ENCODE measurements at places on chromosomes 7 and 10. TPM values are rescaled to one million over a fixed set of nuclear protein-coding genes. Genes with fewer than 3 reads are reported as not detected.

DNA sequence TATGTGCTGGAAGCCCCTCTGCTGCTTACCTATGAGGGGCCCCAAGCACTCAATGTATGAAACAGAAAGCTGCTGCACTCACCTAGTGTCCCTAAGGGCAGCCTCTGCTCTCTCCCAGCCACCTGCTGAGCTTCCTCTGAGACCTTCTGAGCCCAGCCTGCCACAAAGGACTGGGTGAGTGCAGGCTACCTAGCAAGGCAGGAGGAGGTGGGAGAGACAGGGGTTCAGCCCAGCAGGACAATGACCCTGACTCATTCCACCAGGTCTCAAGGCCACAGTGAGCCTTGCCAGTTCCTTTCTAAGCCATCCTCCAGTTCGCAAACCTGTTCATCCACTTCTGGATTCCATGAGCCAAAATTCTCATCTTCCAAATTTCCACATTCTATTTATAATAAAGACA is 16.3 kb downstream of the VOPP1 start:
- no peak for DNase-seq

GRCh38 chr7:155356323-155357105 is 58.8 kb downstream of the INSIG1 start:
- DNase-seq: no peak

DNA sequence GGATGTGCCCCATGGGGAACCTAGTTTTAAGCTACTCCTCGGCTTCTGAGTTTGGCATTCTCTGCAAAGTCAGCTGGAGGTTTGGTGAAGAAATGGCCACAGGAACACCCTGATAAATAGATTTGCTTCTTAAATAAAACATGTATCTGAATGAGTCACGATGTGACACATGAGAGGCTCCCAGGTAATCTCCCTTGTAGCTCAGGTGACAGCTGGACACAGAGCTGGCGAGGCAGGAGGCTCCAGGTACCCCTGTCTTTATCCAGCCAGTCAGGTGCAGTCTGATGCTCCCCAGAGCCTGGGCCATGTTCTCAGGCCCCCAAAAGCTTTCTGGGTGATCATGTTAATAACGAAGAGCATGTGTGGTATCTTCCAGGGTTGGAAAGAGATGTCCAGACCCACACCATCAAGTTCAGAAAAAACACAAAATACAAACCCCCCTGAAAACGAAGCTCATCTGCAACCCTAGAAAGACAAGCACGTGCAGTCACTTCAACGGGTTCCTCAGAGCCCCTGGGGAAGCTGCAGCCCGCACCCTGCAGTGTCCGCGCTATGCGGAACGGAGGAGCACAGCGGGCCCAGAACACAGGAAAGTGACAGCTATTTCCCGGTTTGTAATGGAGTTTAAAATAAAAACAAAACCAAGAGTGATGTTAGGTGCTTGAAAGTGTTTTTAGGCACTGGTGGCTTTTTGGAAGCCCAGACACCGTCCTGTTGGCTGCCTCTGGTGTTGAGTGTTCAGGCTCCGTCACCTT is 69.4 kb downstream of the ZRANB1 start:
- no peak for DNase-seq

DNA sequence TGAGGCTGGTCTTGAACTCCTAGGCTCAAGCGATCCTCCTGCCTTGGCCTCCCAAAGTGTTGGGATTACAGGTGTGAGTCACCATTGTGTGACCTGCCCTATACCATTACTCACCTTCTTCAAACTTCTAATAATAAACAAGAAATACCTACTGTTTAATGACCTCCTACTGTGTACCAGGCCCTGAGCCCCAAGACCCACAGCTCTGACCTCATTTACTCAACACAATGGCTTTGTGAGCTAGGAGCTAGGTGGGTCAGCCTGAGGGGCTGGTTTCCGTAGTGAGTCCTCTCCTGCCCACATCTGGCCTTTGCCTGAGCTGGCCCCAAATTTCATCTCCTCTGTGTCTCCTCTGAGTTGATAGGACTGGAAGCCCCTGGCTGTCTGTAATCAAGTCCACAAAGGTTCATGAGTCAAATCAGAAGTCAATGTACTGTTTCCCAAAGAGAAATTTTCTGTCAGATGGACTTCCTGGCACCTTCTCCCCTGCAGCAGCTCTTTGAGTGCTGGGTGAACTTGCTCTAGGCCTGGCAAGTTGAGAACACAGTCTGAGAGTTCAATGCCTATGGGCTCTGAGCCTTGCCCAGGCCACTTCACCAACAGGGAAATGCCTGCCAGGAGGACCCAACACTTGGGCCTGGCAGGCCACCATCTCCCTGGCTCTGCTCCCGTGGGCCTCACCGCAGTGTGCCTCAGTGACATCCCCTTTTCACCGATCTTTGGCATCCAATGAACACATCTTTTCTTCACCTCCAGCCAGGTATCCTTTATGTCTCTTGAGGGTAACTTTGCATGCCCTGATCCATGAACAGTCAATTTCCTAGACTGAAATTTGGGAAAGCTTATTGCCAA is 24.0 kb downstream of the NEURL1 start:
- no peak for DNase-seq

DNA sequence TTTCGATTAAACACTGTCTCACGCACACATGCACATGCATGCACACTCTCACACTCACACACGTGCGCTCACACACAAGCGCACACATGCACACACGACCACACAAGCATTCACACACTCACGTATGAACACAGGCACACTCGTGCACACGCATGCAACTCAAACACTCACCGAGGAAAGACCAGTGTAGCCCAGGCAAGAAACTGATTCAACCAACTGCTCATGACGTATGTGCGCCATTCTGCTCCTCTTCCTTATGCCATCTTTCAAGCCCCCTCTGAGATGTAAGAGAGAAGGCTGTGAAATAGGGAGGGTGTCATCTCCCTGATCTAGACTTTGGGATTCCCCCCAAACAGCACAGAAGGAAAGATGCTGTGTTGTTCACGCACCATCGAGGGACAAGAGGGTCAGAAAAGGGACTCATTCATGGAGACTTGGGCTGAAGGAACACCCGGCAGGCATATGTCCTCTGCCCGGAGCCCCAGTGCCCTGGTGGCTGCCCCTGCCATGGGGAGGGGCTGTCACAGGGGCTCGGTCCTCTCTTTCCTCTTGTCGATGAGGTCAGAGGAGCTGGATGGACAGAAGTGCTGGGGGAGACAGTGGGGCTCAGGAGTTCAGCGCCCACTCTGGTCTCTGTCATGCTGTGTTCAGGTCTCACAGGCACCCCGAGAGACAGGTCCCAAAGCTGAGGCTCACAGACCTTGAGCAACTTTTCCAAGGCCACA is 130.1 kb upstream of the SHH start:
- no peak for DNase-seq

- DNase-seq: peak; percentile 50
These were observed 5.0 kb upstream of the PAXIP1 start for GRCh38 chr7:155007947-155008346.

DNA sequence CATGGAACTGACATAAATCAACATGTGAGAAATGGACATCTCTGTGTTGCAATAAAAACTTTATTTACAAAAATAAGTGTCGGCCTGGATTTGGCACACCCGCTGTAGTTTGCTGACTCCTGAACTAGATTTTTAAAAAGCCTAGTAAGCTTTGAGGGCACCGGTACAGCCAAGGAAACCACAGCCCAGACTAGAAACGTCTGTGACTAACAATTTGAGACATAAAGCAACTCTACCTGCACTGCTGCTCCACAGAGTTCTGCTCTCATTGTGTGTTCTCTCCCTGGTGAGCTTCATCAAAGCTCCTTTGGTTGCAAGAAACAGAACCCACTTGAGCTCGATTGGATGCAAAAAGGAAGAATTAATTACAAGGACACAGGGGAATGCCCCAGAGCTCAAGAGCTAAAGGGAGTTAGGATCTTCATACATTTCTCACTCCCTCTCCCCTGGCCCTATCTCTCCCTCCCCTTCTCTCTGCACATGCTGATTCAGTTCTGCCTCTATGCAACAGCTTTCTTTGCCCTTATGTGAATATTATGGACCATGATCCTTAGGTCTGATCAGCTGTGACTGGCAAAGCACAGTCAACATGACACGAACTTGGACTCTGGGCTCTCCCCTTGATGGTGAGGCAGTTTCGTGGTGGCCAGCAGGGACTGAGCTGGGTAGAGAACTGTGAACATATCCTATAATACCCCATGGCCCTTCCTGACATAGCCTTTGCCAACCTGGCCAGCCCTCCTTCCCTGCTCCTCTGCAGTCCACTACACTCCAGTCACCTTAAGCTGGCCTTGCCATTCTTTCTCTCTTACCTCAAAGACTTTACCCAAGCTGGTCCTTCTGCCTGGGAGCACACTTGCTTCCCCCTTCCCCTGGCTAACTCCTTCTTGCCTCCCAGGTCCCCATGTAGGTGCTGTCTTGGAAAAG is 77.5 kb upstream of the YAE1 start:
- DNase-seq: peak; percentile 30

GRCh38 chr7:77427996-77428603 is 12.0 kb upstream of the GSAP start:
- DNase-seq: peak; percentile 28

- DNase-seq: no peak
These were observed 251.9 kb upstream of the KCND2 start for GRCh38 chr7:120021085-120021484.

GRCh38 chr7:139769761-139770160 is 8.0 kb downstream of the HIPK2 start:
- DNase-seq: no peak

DNA sequence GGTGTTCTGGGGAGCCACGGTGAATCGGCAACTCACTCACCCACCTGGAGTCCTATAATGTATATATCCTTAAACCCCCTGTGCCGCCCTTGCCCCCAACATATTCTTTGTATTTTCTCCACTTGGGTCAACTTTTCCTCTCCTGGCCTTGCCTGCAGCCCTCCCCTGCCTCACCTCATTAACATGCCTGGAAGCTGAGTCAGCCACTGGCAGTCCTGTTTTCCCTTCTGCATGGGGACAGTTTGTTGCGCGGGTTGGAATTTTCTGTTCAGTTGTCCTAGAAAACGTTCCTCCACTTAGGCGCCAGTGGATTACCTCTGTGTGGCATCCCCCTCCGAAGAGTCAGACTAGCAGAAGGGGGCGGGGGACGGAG is 97.4 kb downstream of the C10orf105 start:
- no peak for DNase-seq

DNA sequence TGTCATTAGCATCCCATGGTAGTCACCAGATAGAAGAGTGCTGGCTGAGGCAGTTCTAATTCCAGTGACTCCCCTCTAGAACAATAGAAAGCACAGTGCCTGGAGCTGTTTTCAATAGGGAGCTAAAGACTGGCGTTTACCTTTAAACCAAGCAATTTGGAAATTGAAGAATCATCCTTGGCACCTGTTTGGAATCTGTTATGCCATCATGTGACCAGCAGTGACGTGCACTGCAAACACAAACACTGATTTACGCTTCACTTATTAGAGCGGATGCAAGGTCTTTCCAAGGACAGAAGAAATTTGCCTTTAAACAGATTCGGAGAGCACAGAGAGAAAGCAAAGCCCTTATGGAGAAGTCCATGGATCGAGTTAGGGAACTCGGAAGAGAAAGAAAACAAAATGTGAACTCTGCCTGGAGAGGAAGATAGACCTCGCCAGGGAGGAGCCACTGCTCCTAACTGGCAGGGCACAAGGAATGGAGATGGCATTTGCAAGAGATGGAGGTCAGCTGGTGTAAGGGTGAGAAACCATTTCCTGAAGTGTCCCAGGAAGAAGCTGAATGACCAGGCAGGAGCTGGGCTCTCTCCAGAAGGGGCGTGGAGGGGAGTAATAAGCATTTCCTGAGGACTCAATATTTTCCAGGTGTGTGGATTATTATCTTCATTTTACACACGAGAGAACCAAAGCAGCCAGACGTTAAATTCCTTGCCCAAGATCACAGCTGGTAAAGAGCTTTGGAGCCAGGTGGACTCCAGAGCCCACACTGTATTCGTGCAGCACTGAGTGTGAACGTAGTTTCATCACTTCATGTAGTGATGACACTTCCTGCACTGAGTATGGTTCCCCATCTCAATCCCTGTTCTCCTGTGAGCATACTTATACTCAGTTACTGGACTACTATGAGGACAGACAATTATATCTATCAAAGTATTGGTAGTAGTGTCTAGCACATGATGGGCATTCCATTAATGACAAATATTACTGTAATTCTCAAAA is 97.7 kb downstream of the CUBN start:
- no peak for DNase-seq

DNA sequence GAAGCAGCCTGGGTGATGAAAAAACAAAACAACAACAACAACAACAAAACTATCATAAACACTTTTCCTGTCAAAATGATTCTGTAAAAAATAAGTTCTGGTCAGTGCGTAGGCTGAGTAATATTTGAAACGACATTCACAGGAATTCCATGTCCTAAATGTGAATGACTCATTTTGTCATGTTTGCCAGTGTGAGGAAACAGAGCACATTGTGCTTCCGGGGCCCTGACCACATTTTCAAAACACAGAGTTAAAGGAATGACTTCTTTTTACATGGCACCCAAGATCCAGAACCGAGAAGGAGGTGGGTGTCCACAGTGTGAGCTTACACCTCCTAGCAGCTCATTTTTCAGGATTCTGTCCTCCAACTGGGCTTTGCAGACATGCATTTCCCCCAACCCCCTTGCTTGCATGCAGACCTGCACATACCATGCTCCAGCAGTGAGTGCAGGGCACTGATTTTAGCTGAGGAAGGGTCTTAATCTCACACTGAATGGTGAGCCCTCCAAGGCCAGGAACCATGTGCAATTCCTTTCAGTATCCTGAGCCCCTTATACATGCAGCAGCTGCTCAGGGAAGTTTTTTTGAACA is 3.0 kb downstream of the CLRN3 start:
- no peak for DNase-seq

GRCh38 chr7:144011458-144012230 is 11.5 kb downstream of the OR6B1 start:
- no peak for DNase-seq

DNA sequence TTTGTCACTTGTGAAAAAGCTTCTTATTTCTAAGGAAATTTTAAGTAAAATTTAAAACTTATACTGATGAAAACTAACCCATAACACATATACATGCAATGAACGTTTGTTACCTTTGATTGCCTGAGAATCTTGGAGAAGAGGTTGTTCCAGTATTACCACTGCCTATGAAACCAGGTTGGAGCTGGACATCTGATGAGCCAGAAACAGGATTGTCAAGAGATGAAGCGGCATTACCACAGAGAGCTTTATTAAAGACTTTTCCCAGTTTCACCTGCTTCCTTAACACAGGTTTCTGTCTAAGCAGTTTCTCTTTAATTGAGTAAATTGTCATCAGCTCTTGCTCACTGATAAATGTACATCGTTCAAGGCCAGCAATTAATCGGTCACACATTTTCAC is 9.0 kb upstream of the KIF20B start:
- DNase-seq: no peak

DNA sequence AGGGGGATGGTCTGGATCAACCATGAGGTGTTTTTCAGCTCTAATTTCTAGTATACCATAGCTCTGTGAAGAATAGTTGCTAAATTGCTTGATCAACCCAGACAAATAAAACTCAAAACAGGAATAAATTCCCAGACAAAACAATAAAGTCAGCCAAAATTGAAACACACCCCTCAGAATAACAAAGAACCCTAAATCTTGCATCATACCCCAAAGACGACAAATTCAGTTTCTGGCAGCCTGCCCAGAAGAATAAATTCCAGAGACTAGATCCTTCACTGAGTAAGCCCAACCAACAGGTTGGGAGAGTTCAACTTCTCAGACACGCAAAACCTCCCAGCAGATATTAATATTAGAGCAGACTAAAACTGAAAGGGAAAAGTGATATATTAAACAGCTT is 11.2 kb upstream of the SEM1 start:
- DNase-seq: no peak

The IGF2BP3 gene
- 0.64 TPM for total RNA-seq

The SMC3 gene
- total RNA-seq: 83.5 TPM

The EVX1 gene
- not detected for total RNA-seq

The HOXA3 gene
- total RNA-seq: not detected
